ENCODE measurements at places on chromosomes 16 and 17. TPM values are rescaled to one million over a fixed set of nuclear protein-coding genes. Genes with fewer than 3 reads are reported as not detected.
A peak's percentile ranks its signal among the peaks of the same experiment; 100 is the strongest.

TBX6 gene
- polyA plus RNA-seq = 2.0 TPM

DNA sequence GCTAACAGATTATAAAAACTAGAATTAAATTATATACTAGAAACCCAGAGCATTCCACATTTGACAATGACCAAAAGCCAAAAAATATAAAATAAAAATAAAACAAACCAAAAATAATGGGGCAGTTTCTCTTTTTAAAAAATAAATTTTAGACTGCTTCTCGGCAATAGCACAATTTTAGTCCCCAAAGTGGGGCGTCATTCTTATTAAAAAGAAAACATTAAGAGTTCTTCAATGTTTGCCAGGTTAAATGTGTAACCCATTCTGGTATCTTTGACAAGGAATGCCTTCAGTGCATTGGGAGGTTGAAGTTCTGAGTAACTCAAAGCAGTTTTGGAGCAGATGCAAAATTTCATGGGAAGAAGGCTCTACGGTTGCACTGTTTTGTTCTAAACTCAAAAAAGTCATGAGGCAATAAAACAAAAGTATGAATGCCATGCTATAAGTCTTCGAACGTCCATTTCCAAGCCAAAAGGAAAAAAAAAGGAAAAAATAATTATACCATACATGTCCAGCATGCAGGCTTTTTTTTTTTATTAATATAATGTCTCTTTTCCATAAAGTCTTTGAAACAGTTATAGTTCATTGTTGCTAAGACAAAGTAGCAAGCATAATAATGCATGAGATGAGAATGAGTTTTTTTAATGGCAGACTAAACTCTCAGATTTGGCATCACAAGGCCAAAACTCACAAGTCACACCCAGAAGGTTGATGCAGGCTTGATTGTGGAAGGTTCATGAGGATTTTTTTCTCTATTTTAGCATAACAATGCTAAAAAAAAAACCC is 3.1 kb downstream of the MAF start:
- DNase-seq = no peak

DNA sequence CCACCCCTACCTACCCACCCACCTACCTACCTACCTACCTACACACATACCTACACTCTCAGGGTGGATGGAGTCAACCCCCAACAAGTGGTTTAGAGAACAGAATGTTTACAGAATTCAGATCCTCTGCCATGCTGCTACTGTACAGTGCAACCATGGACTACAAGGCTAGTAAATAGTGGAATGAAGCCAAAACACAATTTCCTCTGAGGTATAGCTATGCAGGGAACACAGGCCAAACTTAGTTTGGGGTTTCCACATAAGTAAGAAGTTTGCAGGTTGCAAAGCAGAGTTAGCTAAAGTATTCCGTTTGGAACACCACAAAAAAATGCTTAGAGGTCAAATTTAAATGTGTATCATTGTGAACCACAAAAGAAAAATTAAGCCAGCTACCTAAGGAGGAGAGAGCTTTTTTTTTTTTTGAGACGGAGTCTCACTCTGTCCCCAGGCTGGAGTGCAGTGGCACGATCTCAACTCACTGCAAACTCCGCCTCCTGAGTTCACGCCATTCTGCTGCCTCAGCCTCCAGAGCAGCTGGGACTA is 2.7 kb upstream of the AP1G1 start:
- DNase-seq = no peak

DNA sequence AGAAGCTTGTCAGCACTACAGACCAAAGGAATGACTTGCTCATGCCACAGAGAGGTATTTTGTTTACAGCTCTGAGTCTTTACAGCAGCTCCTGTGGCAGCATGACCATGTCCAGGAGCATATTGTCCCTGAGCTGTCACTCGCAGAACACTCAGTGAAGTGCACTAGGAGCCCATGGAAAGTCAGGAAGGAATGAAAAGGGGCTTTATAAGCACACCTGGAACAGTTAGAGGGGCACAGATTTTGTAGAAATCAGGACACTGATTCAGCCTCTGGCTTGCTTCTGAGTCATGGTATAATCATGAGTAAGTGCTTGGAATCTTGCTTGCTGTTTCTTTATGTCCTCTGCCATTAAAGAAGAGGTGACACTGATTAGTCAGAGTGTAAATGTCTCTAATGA is 41.0 kb downstream of the TADA2A start:
- DNase-seq = no peak

- peak; percentile 30 for DNase-seq
Measured at GRCh38 chr17:5840811-5841446, 229.2 kb upstream of the WSCD1 start.

GRCh38 chr17:70905796-70906195 is 736.5 kb downstream of the KCNJ2 start:
- DNase-seq = no peak

Measured in brain (organoid and tissue), 16 donors.